ENCODE measurements at places on chromosomes 12 and 14.

DNA sequence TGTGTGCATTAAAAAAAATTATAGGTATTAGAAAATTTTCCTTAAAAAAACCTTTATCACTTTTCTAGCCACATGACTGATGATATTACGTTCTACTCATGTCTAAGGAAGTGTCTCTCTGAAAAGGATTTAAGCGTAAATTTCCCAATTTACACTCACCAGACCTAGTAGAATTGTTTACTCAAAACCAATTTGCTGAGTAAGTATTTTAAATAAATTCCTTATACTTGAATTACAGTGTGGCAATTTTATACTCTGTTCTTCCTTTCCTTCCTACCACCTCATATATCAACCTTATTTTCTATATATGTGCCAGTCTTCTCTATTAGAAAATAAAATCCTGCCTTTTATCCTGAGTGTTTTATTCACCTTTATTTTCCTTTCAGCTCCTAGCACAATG lies 1035.1 kb downstream of the TRHDE start:
- DNase-seq = no peak

- DNase-seq = no peak
Measured at GRCh38 chr12:125742413-125742812, 677.2 kb downstream of the AACS start.

DNA sequence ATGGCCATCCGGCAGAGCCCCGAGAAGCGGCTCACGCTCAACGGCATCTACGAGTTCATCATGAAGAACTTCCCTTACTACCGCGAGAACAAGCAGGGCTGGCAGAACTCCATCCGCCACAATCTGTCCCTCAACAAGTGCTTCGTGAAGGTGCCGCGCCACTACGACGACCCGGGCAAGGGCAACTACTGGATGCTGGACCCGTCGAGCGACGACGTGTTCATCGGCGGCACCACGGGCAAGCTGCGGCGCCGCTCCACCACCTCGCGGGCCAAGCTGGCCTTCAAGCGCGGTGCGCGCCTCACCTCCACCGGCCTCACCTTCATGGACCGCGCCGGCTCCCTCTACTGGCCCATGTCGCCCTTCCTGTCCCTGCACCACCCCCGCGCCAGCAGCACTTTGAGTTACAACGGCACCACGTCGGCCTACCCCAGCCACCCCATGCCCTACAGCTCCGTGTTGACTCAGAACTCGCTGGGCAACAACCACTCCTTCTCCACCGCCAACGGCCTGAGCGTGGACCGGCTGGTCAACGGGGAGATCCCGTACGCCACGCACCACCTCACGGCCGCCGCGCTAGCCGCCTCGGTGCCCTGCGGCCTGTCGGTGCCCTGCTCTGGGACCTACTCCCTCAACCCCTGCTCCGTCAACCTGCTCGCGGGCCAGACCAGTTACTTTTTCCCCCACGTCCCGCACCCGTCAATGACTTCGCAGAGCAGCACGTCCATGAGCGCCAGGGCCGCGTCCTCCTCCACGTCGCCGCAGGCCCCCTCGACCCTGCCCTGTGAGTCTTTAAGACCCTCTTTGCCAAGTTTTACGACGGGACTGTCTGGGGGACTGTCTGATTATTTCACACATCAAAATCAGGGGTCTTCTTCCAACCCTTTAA lies 1.5 kb downstream of the FOXG1 start:
- DNase-seq = no peak

DNA sequence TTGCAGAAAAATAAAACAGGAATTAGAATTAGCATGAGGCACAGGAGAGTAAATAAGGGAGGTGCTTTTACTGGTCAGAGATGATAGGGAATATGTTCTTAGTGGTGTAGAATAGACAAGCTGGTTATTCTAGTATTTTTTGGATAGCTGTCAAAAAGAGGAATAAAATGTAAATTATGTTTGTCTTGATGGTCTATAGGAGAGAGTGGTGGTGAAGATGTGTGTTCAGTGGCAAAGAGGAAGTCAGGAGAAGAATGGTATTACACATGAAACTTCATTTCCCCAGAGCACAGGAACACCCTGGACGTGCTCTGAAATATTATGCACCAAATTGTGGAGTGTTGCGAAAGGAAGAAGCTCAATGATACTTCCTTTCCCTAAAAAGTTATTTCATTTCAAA lies 27.8 kb downstream of the MUCL1 start:
- DNase-seq = no peak

- no peak for DNase-seq
Measured at GRCh38 chr12:45666396-45666795, 63.1 kb upstream of the ARID2 start.

DNA sequence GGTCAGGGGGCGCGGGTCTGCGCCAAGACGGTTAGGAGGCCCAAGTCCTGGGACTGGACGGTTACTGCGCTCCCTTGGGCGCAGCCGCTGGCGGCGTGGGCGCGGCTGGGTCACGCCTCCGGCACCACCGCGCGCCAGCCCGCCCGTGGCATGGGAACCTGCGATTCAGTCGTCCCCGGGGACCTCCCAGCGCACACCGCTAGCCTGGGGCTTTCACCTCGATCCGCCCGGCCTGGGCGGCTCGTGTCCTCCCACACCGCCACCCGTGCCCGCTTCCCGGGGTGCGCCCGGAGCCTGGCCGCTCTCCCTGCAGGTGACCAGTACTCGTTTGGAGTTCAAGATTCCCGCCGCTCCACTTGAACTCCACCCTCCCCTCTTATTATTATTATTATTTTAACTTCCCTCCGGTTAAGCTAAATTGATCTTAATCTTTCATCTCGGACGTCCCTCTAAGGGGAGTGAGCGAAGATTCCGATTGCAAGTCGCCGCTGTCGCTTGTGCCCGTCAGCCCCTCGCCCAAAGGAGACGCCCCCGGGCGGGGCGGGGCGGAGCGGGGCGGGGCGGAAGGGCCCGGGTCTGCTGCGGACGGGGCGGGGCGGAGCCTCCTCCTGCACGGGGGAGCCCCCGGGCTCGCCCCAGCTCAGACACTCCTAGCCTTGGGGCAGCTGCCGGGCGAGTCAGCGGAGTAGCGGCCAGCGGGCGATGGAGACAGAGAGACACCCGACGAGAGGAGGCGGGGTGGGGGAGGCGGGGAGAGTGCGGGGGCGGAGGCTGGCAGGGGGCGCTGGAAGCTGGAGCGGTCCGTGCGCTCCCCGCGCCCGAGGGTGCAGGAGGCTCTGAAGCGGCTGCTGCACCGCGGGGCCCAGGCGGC lies at the start of gene KCNMB4:
Gene KCNMB4, plus strand, starts transcription at position 643 of the 871 bp plus-strand sequence. CDS start 445 bp downstream, outside the sequence.
- peak; percentile 73 for DNase-seq

DNA sequence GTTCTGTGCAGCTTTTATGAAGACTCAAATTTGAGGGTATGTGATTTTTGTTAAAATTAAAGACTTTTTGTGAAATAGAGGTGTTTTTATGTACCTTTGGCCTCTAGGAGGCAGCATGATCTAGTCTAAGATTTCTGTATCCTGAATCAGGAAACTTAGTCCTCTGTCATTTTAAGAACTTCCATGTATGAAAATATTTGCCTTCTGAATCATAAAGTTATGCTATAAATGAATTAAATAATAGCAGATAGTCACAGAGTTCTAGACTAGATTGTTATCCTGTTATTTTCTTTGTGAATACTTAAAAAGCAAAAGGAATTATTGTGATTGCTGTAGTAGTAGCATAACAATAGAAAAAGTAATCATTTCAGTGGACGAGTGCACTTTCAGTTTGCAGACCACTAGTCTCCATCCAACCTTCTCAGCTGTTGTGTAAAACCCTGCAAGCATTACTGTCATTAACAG lies 56.3 kb downstream of the FGD4 start:
- peak; percentile 27 for DNase-seq

- DNase-seq = no peak
Measured at GRCh38 chr14:92698393-92698792, 50.0 kb downstream of the LGMN start.

DNA sequence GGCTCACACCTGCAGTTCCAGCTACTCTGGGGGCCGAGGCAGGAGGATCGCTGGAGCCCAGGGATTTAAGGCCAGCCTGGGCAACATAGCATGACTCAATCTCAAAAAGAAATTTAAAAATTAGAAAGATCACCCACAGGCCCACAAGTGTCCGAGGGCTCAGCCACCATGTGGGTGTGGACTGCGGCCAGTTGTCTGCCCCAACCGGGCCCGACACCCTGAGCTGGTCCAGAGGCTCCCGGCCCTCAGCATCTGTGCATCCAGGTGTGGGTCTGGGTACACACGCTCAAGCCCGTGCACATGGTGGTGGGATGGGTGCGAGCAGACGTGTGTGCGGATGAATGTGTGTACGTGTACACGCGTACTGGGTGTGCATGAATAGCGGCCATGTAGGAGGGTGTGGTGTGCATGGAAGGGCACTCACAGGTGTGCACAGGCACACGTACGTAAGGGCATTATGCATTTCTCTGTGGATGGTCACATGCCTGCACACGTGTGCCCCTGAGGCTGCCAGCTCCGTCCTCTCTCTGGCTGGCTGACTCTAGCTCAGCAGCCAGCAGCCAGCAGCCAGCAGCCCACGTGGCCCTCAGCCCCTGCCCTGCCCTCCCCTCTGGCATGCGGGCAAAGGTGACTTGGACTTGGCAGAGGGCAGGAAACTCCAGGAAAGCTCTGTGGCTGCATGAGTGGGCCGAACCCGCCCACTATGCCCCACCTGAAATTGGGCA lies 23.3 kb upstream of the NUDT14 start:
- DNase-seq = no peak

- no peak for DNase-seq
Measured at GRCh38 chr12:81958406-81958805, 199.3 kb upstream of the PPFIA2 start.

DNA sequence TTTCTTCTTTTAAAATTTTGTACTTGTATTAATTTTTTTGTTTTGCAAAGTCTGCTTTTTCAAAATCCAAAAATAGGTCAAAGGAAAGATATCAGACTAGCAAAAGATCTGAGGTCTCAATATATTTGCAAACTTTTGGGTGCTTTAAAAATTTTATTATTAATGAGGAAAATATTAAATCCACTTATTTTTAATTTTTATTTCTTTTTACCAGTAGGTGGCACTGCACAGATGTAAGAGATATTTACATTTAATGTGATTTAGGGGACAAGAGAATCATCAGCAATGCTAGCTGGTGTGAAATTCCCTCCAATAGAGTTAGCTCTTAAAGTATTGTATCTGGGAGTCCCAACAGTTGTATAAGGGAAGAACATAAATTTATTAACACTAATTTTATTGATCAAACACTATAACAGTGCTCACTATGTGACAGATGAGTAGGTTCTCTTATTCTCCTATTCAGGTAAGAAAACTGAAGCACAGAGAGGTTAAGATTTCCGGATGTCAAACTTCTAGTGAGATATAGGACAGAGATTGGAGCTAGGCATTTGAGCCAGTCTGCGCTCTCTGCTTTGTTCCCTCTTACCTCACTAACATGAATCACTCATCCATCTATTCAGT lies 30.5 kb downstream of the ALX1 start:
- DNase-seq = peak; percentile 5

All from SW 1271 (cell line).